ENCODE measurements at places on chromosomes 13 and 19. TPM values are rescaled to one million over a fixed set of nuclear protein-coding genes. Genes with fewer than 3 reads are reported as not detected.

The FBL gene
- total RNA-seq, result 217 TPM

The ADPRHL1 gene
- total RNA-seq, result 0.62 TPM

The ITGBL1 gene
- total RNA-seq, result 1.1 TPM

The NFIX gene
- total RNA-seq, result 124 TPM

The KIR3DL2 gene
- total RNA-seq, result not detected

DNA sequence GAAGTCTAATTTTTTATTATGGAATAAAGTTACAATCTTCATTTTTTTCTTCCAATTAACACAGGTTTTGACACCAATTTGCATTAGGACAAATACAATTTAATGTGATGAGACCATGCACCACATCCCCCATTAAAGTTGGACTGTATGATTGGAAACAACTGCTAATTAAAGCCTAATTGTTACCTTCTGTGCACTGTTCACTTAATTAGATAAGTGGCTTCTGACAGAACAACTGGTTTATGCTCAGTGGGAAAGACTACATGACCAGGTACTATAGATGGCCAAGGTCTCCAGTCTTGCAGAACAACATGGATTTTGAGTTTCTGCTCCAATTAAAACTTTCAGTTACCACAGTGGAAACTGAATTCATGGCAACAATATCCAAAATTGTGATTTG, 198.1 kb downstream of the FGF14 start:
- no peak for DNase-seq

- DNase-seq, result no peak
These were observed 86.3 kb downstream of the LRCH1 start for GRCh38 chr13:46639033-46639981.

DNA sequence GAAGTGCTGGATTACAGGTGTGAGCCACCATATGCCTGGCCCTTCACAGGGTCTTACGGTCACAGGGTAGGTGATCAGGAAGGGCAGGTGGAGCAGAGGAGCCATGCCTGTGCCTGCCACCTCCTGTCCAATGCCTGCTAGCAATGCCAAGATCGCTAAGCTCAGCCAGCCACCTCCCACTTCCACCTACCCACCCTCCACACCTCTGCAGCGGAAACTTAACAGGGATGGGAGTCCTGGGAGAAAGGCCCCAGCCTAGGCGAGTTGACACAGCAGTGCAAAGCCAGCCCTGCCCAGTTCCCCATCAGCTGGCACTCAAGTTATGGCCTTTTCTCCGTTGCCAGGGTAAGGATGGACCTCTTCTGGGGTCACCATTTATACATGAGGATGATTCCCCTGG, 15.9 kb upstream of the FCHO1 start:
- DNase-seq, result no peak

GRCh38 chr19:46294494-46294893, 2.3 kb upstream of the HIF3A start:
- DNase-seq, result no peak

- DNase-seq, result no peak
These were observed 1.3 kb upstream of the GRK1 start for GRCh38 chr13:113665597-113666328.

GRCh38 chr13:20503088-20504083, 22.3 kb downstream of the CRYL1 start:
- no peak for DNase-seq

All from occipital lobe (tissue), 3 donors.